Effector CD8-positive, alpha-beta T cell (primary cell): ENCODE measurements at places on chromosomes 2 and 18.

GRCh38 chr2:95761556-95761955 lies 169.8 kb downstream of the TRIM43 start:
- no peak for DNase-seq

DNA sequence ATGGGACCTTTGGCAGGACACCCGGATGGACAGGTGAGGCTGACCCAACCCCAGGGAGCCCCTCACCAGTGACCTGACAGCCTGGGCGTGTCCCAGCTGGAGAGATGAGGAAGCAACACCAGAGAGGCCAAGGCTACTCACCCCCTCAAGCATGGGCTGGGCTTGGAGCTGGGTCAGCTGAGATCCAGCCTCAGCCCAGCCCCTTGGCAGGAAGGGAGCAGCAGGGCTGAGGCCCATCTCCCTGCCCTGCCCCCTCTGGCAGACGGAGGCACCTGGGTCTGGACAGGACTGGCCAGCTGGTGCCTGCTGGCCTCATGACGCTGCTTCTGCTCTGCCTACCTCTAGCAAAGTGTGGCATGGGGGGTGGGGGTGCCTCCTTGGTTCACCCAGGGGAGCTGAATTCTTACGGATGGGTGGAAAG lies 37.8 kb downstream of the HS6ST1 start:
- DNase-seq: no peak

DNA sequence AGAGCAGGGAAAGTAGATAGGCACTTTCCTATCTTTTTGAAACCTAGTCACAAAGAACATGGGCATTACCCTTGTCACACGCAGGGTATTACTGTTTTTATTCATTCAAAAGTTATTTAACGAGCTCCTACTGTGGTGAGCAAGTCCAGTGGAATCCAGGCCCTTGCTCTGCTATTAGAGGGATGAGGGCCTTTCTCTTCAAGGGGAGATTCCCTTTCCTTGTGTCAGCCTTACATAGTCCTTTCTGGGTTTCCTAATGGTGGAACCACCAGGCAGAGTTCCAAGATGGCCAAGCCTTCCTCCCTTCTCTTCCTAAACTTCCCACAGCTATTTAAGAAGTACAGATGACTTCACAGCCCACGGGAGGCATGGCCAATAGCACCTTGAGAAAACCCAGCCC lies 64.6 kb downstream of the SPTBN1 start:
- DNase-seq: no peak

- DNase-seq: no peak
Measured at GRCh38 chr18:48581941-48582340, 43.1 kb downstream of the CTIF start.

DNA sequence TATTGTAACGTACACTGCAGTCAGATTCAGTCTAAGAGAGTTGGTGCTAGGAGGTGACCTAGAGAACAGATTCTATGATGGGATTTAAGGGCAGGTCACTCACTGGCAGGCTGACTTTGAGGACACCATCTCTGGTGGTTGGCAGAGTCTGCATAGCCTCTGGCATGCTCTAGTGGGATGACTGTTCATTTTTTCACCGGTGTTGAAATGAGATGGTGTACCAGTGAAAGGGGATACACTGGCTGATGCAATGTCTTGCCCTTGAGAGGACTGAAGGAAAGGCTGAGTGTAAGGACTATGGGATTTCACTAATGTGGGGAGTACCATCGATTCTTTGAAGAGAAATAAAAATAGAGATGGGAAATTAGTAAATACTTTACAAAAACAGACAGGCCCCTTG lies 186.9 kb upstream of the PIEZO2 start:
- no peak for DNase-seq

DNA sequence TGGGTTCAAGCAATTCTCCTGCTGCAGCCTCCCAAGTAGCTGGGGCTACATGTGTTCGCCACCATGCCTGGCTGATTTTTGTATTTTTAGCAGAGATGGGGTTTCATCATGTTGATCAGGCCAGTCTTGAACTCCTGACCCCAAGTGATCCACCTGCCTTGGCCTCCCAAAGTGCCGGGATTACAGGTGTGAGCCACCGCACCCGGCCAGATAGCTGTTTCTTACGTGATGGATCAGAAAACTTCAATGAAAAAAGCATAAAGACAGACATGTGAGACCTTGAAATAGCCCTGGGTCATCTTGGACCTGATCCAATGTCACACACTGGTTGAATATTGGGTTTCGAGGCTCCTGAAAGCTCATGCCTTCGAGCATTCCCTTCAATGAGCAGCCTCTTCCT lies 66.7 kb upstream of the RTN4 start:
- no peak for DNase-seq

GRCh38 chr2:118089139-118089800 lies 999 bp downstream of the INSIG2 start:
- no peak for DNase-seq

DNA sequence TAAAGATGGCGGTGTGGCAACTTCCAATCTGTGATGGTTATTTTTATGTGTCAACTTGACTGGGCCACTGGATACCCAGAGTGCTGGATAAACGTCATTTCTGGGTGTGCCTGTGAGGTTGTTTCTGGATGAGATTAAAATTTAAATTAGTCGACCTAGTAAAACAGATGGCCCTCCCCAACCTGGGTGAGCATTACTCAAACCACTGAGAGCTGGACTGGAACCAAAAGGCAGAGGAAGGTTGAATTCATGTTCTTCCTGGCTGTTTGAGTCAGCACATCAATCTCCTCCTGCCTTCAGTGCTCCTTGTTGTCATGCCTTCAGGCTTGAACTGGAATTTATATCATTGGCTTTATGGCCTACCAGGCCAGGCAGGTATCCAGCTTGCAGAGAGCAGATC lies 190.8 kb upstream of the RGPD4 start:
- DNase-seq: no peak

GRCh38 chr2:236143811-236144210 lies 24.4 kb downstream of the GBX2 start:
- DNase-seq: no peak

GRCh38 chr2:181738074-181738473 lies 57.8 kb upstream of the NEUROD1 start:
- no peak for DNase-seq

DNA sequence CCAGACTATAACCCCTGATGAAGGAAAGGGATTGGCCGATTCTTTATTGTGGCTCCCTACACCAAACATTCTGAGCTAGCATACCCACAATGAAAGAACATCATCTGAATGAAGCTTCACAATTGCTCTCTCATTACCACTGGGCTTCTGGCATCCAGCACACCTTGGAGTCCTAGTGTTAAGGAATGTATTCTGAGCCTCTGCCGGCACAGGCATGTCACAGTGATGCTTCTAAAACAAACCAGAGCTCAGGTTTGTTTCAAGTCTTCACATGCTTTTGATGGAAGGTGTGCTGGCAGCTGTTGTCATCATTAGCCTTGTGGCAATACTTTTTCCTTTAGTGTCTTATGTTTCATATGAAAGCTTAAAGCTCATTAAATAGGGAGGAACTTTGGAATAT lies 76.3 kb upstream of the RBBP8 start:
- no peak for DNase-seq

DNA sequence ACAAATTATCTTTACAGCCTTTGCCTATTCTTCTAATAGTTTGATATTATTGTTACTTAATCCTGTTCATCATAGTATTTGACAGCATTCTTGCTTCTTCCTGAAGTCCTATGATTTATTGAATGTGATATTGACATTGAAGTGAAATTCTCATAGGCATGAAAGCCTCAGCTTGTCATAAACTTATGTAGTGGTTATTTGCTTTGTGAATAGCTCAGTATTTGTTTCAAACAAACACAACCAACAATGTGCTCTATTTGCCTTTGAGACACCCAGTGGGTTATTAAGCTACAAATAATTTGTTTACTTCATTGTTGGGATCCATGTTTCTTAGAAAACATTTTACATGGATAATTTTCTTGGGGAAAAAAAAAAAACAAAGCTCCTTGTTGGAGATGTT lies 57.2 kb downstream of the TTC39C start:
- DNase-seq: no peak

DNA sequence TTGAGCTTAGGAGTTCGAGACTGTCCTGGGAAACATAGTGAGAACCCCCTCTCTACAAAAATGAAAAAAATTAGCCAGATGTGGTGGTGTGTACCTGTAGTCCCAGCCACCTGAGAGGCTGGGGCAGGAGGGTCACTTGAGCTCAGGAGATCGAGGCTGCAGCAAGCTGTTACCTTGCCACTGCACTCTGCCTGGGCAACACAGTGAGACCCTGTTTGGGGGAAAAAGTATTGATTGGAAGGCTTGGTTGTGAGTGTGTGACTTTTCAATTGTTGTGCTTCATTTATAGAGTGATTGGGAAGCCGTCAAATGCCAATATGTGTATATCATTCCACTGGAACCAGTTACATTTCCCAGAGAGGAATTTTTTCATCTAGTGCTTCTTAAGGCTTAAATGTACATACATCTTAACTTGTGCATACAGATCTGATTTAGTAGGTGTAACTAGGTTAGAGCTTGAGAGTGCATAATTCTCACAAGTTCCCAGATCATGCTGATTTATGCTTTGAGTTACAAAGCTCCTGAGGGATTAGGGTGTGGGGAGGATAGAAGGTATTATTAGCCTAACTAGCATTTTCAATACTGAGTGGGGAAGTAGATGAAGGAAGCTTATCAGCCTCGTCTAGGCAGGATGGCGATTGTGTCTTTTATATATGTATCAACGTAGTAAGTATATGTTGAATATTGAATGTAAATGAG lies 15.3 kb downstream of the WDR43 start:
- no peak for DNase-seq

DNA sequence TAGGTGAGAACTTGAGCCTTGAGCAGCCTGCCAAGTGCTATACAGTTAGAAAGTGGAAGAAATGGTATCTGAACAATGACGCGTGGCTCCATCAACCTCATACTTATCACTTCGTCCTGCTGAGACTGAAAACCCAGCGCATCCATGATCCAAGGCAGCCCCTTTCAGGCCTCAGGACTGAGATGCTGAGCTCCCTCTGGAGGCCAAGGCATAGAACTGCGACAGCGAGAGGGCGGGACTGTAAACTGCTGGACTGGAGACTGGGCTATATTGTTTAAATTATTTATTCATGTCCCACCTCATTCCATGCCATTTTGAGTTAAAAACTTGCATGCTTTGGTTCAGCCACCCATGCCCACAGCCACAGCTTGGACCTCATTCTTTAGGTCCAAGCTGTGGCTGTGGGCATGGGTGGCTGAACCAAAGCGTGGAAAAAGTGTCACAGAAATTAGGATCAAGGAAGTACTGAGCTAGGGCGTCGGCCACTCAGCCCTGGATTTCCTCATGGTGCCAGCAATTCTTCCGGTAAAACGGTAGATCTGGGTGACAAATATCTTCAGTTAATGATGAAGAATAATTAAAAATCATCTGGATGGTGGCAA lies 195.5 kb downstream of the L3MBTL4 start:
- no peak for DNase-seq

DNA sequence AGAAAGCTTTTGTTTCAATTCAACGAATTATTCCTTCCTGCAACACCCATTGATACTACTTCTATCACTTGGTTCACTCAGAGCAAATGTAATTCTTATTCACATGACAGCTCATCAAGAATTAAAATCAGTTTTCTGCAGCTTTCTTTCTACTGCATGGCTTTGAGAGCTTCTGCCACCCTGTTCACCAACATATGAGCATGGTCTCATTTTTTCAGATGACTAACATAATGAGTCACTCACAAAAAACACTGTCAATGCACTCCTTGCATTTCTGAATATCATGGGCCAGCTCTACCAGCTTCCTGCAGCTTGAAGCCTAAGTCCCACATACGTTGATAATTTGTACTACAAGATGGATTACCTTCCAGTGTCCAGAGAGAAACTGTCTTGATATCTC lies 342.9 kb downstream of the LRATD1 start:
- DNase-seq: no peak

GRCh38 chr18:12911025-12911928 lies 27.2 kb upstream of the PTPN2 start:
- DNase-seq: peak; percentile 20

GRCh38 chr18:22018366-22018765 lies 151.0 kb upstream of the GATA6 start:
- DNase-seq: no peak

GRCh38 chr18:3088449-3088848 lies 75.5 kb upstream of the LPIN2 start:
- no peak for DNase-seq

DNA sequence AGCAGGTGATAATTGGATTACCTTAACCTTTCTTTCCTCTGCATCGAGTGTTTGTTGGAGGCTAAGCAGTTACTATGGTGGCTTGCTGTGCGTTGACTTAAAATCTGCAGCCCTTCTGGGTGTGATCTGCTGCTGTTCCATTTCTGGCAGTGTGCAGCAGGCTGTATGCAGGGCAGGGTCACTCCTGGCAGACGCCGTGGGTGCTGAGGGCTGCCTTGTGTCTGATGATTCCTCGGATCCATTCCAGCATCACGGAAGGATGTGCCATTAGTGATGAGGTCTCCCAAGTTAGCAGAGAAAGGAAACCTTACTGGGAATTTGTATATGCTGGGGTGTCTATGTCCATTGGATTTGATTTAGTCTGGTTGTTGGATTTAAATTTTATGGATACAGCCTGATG lies 310.8 kb downstream of the AGAP1 start:
- DNase-seq: no peak

DNA sequence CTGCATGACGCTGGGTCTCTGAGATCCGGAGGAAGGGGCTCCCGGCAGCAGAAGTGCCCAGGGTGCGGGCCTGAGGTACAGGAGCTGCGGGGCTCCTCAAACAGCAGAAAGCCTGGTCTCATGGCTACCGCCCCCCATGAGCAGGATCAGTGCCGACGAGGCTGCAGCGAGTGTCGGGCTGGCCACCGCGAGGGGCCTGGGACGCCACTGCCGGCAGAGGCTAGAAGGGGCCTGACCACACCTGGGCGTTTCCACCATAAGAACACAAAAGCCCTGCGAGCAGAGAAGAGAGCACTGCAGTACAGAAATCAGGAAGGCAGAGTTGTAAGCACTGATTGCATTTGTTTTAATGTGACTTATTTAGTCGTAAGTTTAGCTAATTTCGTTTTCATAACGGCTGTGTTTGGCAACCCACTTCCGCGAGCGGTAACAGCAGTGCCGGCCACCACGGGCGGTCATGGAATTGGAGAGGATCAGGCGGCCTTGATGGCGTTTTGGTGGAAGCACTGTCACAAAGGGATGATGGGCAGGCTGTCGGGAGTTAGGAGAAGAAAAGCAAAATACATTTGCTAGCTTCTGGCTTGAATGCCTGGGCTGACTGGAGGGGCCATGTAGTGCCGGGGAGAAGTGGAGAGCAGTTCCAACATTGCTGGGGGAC lies 117.4 kb downstream of the HDAC4 start:
- DNase-seq: no peak
